ENCODE measurements at places on chromosomes 2 and 18.

GRCh38 chr2:37541516-37541915 is 129.9 kb downstream of the CDC42EP3 start:
- no peak for DNase-seq

DNA sequence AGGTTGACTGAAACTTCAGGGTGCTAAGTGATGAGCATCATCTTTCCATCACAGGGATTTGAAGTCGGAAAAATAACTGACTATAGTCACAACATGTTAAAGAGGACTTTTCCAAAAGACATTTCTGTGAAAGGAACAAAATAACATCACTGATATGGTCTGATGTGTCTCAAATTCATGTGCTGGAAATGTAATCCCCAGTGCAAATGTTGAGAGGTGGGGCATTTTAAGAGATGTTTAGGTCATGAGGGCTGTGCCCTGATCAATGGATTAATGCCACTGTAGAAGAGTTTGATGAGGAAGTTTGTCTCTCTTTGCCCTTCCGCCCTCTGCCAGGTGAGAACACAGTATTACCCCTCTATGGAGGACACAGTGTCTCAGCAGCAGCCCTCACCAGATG is 95.9 kb downstream of the INO80D start:
- DNase-seq: no peak

DNA sequence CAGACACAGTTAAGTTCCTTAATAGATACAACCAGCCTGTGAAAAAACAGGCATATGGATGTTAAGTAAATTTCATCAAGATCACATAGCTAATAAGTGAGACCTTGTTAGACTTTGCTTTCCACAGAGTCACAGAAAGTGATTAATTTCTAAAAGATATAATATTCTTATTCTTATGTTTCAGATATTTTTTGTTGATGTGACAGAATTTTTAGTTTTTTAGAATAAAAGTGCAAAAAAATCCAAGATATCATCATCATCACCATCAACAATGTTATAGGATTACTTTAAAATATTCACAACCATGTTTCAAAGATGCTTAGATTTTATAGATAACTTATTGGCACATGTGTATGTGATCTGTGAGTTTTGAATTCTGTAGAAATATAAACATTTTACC is 132.3 kb upstream of the ITGA4 start:
- DNase-seq: no peak

DNA sequence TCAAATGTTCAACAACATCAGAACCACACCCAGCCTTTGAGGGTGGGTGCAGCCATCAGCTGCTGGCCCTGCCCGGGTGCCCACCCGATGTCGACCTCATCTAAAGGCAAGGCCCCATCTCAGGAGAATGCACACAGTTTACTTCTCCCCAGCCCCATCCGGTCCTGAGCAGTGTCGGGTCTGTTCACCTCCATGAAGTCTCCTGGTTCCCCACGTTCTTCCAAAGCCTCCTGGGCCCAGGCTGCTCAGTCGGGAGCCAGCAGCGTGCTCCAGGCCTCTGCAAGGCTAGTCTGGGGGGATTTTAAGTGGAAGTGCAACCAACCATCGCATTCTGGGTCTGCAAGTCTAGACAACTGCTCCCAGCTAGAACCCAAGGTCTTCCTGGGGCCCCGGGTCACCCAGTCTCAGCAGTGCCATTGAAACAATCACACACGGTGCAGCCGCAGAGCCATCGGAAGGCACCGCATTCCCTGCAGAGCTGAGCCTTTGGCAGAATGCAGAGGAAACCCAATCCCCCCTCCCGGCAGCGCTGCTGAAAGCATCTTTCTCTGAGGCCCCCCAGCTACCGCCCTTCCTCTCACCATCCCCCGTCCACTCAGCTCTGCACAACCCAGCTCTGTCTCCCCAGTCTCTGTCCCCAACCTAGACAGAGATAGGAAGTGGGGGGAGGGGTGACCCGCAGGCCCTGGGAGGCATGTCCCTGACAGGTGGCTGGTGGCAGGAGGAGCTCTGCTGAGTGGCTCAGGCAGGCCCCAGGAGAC is 8.5 kb downstream of the ESPNL start:
- no peak for DNase-seq

GRCh38 chr2:34447097-34447496 is 848.0 kb upstream of the FAM98A start:
- no peak for DNase-seq

DNA sequence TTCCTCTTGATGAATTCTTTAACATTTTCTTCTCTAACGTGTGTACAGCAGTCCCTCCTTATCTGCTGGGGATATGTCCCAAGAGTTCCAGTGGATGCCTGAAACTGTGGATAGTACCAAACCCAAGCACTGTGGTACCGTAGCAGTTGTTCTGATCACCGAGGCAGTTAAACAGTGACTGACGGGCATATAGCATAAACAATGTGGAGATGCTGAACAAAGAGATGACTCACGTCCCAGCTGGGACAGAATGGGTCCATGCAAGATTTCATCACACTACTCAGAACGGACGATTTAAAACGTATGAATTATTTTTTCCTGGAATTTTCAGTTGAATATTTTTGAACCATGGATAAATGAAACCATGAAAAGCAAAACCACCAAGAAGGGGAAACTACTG is 54.5 kb upstream of the SPAG16 start:
- peak; percentile 78 for DNase-seq

DNA sequence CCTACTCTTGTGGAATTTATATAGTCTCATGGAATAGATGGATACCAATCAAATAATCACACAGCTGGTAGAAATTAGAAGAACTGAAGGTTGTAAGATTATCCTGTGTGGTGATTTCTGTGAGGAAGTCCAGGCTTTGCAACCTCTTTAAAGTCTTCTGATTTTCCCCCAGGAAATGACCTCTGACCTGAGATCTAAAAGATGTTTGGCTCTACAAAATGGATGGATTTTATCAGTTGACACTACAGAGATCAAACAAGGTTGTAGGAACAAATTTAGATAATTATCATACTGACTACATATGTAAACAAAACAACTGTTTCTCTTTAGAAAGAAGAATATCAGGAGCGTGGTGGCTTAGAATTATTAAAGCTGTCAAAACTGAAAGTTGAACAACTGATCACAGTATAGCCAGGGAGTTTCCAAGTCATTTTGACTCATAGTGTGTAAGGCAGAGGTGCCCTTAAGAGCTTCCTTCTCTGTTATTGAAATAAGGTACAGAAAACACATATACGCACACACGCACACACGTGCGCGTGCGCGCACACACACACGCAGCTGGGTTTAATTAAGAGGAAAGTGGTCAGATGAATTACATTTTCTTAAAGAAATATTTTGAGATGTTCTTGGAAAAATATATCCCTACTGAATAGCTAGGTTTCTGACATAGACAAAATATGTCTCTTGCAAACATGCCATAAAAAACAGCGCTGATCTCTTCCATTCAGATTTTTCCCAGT is 35.5 kb upstream of the PELI1 start:
- no peak for DNase-seq

DNA sequence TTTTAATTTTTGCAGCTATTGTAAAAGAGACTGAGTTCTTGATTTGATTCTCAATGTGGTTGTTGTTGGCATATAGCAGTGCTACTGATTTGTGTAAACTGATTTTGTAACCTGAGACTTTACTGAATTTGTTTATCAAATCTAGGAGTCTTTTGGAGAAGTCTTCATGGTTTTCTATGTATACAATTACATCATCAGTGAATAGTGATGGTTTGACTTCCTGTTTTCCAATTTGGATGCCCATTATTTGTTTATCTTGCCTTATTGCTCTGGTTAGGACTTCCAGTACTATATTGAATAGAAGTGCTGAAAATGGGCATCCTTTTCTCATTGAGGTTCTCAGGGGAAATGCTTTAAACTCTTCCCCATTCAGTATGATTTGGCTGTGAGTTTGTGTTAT is 99.7 kb downstream of the GULP1 start:
- no peak for DNase-seq

GRCh38 chr2:233519787-233520611 is 46.6 kb downstream of the USP40 start:
- DNase-seq: no peak

DNA sequence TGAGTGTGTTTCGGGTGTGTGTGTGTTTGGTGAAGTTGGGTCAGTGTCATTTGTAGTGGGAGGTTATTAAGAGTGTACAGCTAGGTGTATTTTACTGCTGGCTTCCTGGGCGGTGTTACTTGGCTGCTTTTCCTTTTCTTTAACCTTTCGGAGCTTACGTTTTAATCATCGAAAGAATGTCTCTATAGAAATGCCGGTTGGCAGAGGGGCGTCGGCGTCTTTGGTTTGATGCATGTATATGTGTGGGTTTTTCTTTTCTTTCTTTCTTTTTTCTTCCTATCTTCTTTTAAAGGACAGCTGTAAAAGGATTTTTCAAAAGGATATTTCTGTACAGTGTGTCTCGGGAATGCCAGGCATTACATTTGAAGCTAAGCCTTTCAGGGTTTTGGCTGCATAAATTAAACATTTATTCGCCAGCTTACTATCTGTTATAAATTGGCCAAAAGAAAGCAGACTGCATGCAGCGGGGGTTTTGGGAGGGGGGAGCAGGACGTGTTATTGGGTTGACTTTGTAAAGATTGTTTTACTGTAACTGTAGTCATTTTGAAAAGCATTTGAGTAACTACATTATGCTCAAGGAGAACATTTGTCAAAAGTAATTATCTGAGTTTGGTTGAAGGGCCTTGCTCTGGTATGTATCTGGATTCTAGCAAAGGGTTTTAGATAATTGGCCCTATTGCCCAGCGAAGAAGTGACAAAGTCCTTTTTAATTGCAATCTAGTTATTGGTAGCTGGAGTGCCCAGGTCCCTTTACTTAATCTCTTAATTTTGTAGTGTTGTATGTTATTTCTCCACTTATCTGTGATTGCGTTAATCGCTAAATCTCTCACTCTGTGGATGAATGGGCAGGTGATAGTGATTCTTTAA is 1.6 kb downstream of the ASXL3 start:
- no peak for DNase-seq

DNA sequence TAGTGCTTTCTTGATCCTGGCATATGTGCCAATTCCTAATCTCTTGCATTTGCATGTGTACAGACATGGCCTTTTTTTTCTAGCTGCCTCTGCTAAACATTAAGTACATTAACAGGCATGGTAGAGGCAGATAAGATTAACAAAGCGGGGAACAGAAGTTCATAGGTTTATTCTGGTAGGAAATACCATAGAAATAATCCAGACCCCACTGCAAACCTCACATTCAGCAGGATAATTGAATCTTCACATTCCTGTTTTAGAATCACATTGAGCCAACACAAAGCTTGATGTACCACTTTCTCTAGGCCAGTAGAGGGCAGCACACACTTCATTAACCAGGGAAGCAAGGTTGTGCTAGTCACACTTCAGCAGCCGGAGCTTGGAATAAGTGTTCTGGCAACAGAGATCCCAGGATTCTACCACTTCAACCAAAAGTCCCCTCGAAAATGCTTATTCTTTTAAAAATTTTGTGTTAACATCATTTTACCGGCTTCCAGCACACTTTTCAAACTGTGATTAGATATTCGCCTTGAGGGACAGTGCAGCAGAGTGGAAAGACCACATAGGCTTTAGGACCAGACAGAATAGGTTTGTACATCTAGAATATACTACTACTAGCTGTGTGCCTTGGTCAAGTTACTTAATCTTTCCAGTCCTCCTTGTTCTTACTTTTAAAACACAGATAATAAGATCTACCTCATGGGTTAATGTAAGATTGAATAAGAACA is 420.2 kb upstream of the CHST9 start:
- peak; percentile 87 for DNase-seq

- no peak for DNase-seq
Measured at GRCh38 chr2:29829841-29830240, 91.5 kb downstream of the ALK start.

- DNase-seq: no peak
Measured at GRCh38 chr2:152396763-152397162, 61.8 kb downstream of the FMNL2 start.

DNA sequence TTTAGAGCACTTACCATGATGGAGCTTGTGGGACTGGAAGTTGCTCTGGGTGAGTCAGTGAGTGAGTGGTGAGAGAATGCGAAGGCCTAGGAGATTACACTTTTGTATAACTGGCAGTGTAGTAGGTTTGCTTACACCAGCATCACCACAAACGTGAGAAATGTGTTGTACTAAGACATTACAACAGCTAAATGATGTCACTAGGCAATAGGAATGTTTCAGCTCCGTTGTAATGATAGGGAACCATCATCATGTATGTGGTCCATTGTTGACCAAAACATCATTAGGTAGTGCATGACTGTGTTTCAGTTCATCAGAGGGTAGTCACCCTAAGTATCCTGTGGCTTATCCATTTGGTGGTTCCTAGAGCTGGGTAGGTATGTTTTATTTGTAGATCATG is 11.9 kb downstream of the ZNF407 start:
- peak; percentile 52 for DNase-seq

- peak; percentile 75 for DNase-seq
Measured at GRCh38 chr2:134137182-134137611, 116.7 kb upstream of the MGAT5 start.

- no peak for DNase-seq
Measured at GRCh38 chr2:238107525-238108422, 7.6 kb downstream of the ESPNL start.

DNA sequence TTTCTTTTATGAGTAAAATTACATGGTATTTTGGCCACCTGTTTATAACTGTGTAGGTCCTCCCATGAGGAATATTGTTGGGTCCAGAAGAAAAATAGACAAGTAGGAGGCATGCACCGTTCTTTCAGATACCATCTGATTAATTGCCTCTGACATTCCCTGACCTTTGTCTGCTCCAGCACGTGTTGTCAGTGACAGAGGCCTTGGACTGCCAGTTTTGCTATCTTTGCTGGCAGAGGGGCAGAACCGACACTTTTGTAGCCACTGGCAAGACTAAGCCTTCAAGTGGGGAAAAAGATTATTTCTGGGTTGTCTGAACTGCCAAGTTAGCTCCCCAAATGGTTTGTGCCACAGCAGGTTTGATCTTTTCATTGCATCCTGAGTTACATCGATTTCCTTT is 276.9 kb downstream of the CAMKMT start:
- DNase-seq: no peak

GRCh38 chr18:28125051-28125450 is 51.9 kb downstream of the CDH2 start:
- peak; percentile 49 for DNase-seq

DNA sequence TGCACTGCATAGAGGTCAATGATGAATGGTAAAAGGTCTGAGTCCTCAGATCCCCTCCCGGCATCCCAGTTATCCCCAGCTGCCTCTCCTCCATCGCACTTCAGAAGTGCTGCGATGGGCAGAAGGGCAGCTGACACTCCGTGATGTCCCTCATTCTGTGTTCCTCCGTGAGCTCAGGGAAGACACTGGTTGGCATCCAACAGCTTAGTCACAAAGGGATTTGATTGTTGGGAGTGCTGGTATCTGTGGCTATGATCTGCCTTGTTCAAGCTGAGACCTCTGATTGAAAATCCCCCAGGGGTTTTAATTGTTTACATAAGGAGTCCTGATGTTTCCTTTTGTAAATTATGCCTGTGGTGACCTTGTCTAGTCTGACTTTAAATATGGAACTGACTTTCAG is 19.0 kb upstream of the SAG start:
- DNase-seq: no peak

- DNase-seq: no peak
Measured at GRCh38 chr2:153495725-153496124, 17.2 kb upstream of the RPRM start.

GRCh38 chr2:150468350-150468960 is 19.0 kb downstream of the RND3 start:
- DNase-seq: no peak

GRCh38 chr2:65660340-65660739 is 227.9 kb upstream of the SPRED2 start:
- no peak for DNase-seq
